ENCODE measurements at places on chromosomes 5 and 9. TPM values are rescaled to one million over a fixed set of nuclear protein-coding genes. Genes with fewer than 3 reads are reported as not detected.

Gene ALDOB
- polyA plus RNA-seq, result not detected

Gene SLC6A7
- not detected for polyA plus RNA-seq

Gene FAM153A
- not detected for polyA plus RNA-seq

Gene PPP3R2
- not detected for polyA plus RNA-seq

Gene LCP2
- polyA plus RNA-seq, result not detected
